KBM-7 (cell line): ENCODE measurements at places on chromosomes 13 and 19.
A peak's percentile ranks its signal among the peaks of the same experiment; 100 is the strongest.

DNA sequence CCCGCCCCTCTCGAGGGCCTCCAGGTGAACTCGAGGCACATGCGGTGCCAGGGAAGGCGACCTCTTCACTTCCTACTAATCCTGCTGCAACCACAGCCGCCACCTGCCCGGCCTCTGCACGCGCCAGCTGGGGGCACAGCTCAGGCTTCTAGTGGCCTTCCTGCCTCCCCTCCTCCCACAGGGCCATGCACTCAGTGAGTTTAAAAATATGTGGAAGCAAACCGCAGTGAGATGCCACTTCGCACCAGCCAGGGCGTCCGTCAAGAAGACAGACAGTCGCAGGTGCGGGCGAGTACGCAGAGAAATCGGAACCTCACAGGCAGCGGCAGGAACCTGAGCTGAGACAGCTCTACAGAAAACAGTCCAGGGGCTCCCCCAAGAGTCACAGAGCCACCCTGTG, 10.4 kb downstream of the LMNB2 start:
- DNase-seq, result peak; percentile 85

DNA sequence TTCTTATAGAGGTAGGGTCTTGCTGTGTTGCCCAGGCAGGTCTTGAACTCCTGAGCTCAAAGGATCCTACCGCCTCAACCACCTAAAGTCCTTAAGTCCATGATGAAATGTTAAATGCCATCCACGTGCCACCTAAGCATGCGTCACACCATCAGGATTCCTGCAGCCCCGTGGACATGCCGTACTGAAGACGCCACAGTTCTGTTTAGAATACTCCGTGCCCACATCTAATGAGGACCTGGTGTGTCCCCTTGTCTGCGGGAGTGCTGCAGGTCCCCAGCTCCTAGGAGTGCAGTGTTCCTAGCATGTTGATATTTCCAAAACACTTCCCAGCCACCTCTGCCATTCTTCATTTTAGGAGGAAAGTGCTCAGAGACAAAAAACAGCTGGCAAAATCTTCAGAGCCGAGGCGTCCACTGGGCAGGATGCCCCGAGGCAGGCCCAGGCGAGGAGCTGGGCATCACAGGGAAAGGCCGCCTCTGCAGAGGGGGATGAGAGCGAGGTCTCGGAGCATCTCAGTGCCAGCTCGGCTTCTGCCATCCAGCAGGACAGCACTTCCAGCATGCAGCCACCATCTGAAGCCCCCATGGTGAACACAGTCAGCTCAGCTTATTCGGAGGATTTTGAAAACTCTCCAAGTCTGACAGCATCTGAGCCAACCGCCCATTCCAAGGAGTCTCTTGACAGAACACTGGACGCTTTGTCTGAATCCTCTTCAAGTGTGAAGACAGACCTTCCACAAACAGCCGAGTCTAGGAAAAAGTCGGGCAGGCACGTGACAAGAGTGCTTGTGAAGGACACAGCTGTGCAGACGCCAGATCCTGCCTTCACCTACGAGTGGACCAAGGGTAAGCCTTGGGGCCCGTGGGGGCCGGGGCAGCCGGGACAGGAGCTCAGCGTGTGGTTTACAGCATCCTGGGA, 13.2 kb downstream of the C19orf44 start:
- DNase-seq, result no peak

- peak; percentile 25 for DNase-seq
Observed at GRCh38 chr13:41231786-41232185, 31.6 kb downstream of the MTRF1 start.

GRCh38 chr13:88345171-88345847, 674.1 kb downstream of the SLITRK5 start:
- DNase-seq, result no peak

GRCh38 chr13:45773236-45773635, 71.1 kb downstream of the CBY2 start:
- DNase-seq, result no peak

DNA sequence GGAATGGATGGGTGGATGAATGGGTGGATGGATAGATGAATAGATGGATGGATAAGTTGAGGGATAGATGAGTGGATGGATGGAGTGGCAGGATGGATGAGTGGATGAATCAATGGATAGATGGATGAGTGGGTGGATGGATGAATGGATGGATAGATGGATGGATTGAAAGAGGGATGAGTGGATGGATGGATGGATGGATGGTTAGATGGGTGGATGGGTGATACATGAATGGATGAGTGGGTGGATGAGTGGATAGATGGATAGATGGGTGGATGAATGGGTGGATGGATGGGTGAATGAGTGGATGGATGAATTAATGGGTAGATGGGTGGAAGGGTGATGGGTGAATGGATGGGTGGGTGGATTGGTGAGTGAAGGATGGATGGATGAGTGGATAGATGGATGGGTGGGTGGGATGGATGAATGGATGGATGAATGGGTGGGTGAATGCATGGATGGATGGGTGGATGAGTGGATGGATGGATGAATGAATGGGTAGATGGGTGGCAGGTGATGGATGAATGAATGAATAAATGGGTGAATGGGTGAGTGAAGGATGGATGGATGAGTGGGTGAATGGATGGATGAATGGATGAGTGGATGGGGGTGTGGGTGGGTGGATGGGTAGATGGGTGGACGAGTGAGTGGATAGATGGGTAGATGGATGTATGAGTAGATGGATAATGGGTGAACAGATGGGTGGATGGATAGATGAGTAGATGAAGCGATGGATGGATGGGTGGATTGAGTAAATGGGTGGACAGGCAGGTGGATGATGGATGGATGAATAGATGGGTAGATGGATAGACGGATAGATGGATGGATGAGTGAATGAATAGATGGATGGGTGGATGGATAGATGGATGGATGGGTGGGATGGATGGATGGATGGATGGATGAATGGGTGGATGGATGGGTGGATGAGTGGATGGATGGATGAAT, 17.7 kb downstream of the GNA15 start:
- DNase-seq, result no peak

DNA sequence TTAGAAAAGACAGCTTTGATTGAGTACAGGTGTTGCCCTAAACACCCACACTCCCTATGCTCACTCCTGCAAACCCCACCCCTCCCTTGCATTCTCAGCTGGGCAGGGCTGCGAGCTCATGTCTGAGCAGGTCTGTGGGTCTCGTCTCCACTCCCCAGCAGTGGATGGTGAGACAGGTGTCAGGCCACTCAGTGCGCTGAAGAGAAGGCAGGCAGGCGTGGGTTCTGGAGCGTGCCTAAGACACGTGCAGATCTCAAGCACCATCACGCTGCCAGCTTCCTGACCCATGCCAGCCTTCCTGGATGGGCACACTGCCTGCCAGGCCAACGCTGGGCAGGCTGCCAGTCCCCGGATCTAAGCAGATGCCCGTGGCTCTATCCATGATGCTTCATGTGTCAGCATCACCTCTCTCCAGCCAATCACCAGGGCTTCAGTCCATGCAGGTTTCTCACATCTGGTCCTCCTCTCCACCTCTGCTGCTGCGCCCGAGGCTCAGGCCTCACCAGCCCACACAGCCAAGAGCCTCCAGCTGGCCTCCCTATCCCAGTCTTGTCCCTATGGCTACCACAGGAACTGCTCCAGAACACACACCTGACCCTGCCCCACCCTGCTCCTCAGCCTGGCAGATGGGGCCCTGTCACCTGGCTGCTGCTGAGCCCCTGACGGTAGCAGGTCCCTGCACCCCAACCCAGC, 42.6 kb downstream of the EPS15L1 start:
- no peak for DNase-seq

DNA sequence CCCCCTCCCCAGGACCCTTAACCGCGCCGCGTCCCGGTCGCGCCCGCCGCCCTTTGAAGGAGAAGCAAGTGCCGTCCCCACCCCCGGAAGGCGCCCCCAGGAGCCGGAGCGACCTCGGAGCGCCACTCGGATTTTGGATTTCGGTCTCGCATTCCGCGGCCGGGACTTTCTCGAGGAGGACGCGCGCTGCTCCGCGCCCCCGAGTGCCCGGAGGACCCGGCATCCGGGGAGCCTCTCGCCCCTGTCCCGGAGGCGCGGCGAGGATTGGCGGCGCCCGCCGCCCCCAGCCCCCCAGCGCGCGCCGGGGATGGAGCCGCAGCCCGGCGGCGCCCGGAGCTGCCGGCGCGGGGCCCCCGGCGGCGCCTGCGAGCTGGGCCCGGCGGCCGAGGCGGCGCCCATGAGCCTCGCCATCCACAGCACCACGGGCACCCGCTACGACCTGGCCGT, 1.6 kb downstream of the MIDN start:
- DNase-seq, result no peak

- peak; percentile 34 for DNase-seq
Observed at GRCh38 chr13:37074703-37075102, 15.2 kb upstream of the SUPT20H start.

- DNase-seq, result no peak
Observed at GRCh38 chr13:107117327-107118012, 549.5 kb upstream of the ARGLU1 start.

- peak; percentile 3 for DNase-seq
Observed at GRCh38 chr13:94712287-94712811, at the start of gene SOX21. SOX21 (minus strand) TSS chr13:94712545; CDS start chr13:94712049, 496 bp downstream.

DNA sequence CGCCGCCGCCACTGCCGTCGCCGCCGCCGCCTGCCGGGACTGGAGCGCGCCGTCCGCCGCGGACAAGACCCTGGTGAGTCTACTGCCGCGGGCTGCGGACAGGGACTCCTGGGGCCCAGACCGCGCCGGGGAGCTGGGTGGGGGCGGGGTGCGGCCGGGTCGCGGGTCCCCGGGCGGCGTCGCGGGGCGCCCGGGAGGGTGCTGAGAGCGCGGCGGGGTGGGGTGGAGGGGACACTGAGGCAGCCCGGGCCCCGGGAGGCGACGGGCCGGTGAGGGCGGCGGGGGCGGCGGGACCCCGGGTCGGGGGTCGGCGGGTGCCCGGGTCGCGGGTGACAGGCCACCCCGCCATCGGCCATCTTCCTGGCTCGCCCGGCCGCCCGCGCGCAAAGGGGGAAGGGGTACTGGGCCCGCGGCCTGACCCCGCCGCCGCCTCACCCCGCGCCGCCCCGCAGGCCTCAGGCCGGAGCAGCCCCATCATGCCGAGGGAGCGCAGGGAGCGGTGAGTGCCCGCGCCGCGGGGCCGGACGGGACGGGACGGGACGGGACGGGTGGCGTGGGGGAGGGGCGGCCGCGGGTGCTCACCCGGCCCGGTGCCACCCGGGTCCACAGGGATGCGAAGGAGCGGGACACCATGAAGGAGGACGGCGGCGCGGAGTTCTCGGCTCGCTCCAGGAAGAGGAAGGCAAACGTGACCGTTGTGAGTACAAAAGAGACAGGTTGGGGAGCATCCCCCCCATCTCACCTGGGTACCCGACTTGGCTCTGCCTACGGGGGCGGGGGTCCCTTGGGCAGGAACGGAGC, 489 bp downstream of the CCNE1 start:
- DNase-seq, result no peak

- no peak for DNase-seq
Observed at GRCh38 chr13:30934803-30935202, 2.3 kb downstream of the TEX26 start.

DNA sequence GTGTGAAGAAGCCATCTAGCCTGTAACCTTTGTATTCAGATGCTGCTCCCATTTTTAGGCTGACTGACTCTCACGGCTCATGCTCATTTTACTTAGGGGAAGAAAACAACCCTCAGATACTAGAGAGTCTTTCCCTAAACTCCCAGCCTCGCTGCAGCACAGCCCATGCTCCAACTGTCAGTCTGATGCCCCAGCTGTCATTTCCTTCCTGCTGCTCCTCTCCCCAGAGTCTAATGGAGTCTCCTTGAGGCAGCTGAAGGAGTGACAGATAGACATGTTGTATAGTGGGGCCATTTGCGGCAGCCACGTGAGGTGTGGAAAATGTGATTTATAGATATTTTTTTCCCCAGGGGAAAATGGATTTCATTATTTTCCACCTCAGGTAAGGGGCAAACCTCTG, 59.2 kb upstream of the OLFM4 start:
- no peak for DNase-seq

- DNase-seq, result no peak
Observed at GRCh38 chr13:28440774-28441504, 54.0 kb downstream of the FLT1 start.

- DNase-seq, result no peak
Observed at GRCh38 chr19:50242581-50242980, 39.2 kb downstream of the MYH14 start.

- DNase-seq, result no peak
Observed at GRCh38 chr19:52138983-52139251, 821 bp downstream of the ZNF616 start.

DNA sequence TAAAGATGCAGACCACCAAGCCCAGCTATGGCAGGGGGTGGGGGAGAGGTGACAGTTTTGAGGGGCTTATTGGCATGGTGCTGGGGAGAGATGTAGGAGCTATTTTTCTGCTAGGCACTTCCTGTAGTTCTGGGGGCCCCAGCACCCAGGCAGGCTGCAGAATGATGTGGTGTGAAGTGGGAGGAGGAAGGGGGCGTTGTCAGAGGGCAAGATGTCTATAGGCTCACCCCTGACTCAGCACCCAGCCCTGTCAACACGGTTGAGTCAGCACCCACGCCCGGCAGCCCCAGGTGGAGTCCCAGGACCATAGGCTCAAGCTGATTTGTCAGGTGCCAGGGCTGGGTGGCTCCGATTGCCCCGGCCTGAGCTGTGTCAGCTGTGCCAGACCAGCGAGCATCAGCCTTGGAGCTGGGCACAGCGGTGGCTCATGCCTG, 5.8 kb downstream of the KLF2 start:
- no peak for DNase-seq

DNA sequence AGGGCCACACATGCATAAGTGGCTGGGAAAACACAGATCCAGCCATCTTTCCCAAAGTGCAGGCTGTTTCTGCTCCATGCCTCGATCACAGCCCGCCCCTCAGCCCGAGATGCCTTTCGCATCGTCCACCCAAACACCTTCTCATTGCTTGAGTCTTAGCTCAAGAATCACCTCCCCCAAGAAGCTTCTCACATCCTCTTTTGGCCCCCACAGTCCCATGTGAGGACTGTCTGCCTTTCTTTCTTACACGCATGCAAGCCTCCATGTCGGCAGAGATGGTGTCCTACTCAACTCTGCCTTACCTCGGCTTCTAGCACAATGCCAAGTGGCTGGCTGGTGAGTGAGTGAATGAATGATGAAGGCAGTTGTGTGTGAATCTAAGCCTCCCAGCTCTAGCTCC, 18.1 kb upstream of the GSX1 start:
- DNase-seq, result no peak

DNA sequence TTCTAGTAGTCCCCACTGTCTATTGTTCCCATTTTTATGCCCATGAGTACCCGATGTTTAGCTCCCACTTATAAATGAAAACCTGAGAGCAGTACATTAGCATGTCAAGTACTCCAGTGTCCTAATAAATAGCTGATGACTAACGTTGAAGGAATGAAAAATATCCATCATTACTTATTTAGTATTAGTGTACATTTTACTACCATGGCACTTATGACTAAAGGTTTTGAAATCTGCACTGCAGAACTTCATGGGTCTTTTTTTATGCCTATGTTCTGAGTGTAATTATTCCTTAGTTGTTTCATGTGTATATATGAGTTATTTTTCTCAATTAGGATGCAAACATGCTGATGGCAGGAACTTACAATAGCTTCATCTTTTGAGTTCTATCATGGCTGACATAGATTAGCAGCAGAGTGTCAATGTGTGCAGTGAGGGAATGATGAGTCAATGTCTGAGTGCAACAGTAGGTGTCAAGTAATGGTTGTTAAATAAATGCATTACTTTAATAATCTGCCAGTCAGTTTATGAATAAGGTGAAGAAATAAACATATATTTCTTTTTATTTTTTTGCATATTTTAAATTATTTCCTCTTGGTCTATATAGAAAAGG, 188.4 kb downstream of the ITGBL1 start:
- DNase-seq, result no peak
